ENCODE measurements at places on chromosomes 16 and 17.
A peak's percentile ranks its signal among the peaks of the same experiment; 100 is the strongest.

GRCh38 chr17:48123776-48124388, 16.3 kb downstream of the SNX11 start:
- no peak for DNase-seq

GRCh38 chr17:13352747-13353415, 248.8 kb downstream of the HS3ST3A1 start:
- DNase-seq, result no peak

DNA sequence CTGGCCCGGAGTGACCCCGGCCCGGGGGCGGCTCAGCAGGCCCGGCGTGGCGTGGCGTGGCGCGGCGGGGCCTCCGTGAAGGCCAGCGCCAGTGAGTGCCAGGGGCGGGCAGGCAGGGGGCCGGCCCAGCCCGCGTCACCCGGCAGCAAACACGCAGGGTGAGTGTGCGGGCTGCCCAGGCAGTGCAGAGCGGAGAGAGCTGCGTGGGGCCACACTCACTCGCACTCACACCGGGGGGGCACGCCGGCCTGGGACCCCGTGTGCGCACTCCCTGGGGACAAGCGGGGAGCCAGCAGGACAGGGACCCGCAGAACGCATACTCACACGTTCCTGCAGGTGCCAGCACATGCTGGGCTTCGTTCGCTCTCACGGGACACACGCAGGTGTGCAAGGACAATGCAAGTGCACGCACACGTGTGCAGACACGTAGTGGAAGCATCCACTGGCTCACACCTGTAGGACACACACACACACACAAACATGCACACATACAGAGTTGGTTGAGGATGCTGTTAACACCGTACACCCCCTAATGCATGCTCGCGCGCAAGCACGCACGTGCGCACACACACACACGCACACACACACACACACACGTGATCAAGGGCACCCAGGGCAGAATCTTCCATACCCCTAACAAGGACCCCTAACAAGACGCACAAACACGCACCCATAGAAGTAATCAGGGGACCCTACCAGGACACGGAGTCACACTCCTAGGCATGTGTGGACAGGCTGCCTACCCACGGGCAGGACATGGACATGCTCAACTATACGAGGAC, 7.7 kb downstream of the USP6 start:
- no peak for DNase-seq

- DNase-seq, result no peak
These were observed at the start of gene TSPOAP1 for GRCh38 chr17:58328195-58329034. Gene TSPOAP1, minus strand, starts transcription at chr17:58328795. Its CDS starts 875 bp downstream, at chr17:58327920.

GRCh38 chr16:50248845-50249244, 17.5 kb upstream of the ADCY7 start:
- DNase-seq, result no peak

DNA sequence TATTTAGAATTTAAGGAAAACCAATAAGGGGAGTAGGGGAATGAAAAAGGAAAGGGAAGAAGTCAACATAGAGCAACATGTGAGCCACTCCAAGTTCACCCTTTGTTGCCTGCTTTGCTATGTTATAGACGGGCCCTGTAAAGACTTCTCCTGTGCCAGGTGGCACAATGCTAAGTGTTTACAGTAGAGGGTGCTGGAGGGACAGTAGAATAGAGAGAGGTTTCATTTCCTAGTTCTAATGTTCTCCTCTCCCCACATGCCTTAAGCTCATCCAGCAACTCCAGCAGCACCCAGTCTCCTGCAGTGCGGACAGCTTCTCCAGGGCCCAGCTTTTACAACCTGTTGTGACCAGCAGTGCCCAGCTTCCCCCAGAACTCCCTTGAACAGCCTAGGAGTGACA, 468.0 kb downstream of the HS3ST3B1 start:
- DNase-seq, result no peak

GRCh38 chr16:83953796-83954576, 946 bp downstream of the OSGIN1 start:
- DNase-seq, result no peak

DNA sequence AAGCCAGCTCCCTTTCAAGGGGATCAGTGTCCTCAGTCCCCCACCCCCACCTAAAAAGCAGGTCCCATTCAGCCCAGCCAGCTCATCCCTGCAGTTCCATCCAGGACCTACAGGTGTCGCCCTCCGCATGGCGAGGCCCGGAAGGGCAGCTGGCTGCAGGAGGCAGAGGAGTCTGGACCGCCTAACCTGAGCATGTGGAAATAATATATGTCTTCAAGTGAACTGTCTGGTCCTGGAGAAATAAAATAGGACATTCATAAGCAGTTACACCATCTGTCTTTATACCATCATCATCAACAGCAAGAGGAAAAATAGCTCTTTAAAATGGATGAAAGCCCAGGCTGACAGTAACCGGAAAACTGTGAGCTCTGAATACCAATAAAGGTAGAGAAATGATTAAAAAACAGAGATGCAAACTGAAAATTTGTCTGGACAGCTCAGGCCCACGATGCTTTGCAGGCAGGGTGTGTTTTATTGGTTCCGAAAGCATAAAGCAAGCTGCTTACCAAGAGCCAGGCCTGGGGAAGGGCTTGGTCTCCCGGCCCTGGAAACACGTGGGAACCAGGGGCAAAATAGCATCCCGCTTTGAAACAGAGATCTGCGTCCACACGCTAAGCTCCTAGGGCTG, 215.2 kb downstream of the ZFHX3 start:
- peak; percentile 62 for DNase-seq

- no peak for DNase-seq
These were observed 61.4 kb downstream of the COG7 start for GRCh38 chr16:23391381-23392222.

GRCh38 chr16:79602628-79603014, 2.1 kb upstream of the MAF start:
- DNase-seq, result no peak

GRCh38 chr17:72531729-72532128, 410.9 kb downstream of the SOX9 start:
- DNase-seq, result no peak

DNA sequence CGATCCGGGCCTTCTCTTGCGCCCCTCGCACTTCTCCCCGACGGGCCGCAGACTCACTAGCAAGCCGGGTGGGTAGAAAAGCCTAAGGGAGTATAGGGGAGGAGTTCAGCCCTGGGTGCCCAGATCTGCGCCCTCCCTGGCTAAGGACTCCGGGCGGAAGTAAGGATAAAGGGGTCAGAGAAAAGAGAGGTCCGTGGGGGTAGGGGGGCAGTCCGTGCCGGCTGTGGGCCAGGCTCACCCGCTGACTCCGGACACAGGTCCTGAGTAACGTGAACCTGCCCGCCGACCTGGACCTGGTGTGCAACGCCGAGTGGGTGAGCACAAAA, 1.8 kb downstream of the NAGS start:
- DNase-seq, result no peak

DNA sequence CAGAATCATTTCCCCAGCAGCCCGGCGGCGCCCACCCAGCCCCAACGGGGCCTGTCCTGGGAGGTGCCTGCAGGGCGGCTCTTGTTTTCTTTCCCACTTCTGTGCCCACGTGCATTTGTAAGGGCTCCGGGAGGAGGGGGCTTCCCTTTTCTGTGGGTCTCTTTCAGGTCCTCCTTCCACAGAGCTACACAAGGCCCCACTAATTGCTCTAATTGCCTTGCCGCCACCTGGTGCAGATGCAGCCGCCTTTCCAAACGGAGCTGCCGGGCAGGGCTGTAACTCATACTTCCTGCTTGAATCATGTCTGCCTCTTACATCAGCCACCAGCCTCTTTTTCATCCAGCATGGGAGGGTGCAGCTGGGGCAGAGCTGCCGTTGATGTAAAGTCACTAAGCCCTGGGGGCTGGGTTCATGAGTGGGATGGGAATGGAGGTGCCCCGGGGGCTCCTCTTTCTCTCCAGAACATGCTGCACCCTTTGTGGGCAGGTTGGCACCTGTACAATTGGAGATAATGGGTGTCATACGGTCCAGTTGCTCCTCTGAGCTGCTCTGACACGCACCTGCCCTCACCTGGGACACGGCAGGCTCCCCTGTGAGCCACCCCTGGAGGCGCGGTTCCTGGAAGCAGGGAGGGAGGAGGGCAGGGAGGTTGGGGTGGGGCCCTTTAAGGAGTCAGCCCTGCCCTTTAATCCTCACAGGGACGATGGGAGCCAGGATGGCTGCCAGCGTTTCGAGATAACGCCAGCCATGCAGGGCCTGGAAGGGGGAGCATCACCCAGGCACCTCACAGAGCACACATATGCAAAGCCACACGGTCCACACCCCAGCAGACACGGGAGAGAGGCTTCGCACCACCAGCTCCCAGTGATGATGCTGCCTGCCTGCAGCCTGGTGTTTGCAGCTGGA, 41.1 kb upstream of the KLHDC4 start:
- peak; percentile 23 for DNase-seq

DNA sequence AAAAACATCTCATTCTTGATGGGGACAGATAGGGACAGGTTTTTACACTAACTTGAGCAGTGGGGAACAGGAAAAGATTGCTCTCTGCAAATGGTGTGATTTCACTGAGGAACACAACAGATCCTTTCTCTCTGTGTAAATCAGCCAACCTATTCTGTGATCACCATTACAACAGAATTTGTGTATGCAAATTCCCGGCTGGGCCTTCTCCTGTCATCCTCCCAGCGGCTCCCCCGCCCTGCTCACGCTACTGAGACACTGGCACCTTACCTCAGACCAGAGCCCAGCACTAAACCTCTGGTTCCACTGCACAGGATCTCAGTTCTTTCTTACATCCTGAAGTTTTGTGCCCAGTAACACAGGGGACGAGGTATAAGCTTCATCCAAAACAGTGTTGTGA, 97.0 kb upstream of the FA2H start:
- no peak for DNase-seq

DNA sequence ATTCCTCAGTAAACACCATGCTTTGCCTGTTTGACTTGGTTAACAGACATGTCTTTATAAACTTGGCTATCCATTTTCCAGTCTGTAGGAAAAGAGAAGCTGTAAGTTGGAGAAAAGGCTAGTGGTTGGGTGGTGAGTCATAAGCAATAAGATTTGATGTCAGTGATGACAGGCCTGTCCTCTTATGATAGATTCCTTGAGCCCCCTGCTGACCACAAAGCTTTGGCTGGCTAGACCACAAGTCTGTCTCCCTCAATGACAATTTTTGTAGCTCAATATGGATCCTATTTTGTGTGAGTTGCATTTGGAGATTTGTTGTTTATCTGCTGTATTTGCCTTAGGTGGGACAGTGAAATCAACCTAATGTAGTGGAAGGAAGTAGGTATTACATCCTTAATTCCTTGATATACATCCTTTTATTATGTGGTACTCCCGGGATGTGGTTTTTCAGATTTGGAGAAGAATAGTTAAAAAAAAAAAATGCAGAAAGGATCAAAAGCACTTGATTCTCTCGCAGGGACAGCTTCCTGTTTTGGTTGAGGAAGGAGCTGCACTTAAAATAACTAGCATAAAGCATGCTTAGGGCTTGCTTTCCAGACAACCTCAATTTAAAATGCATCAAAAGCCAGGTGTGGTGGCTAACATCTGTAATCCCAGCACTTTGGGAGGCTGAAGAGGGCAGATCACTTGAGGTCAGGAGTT, 67.4 kb downstream of the SIAH1 start:
- DNase-seq, result no peak

GRCh38 chr17:5042157-5043022, 7.2 kb upstream of the SLC52A1 start:
- no peak for DNase-seq

DNA sequence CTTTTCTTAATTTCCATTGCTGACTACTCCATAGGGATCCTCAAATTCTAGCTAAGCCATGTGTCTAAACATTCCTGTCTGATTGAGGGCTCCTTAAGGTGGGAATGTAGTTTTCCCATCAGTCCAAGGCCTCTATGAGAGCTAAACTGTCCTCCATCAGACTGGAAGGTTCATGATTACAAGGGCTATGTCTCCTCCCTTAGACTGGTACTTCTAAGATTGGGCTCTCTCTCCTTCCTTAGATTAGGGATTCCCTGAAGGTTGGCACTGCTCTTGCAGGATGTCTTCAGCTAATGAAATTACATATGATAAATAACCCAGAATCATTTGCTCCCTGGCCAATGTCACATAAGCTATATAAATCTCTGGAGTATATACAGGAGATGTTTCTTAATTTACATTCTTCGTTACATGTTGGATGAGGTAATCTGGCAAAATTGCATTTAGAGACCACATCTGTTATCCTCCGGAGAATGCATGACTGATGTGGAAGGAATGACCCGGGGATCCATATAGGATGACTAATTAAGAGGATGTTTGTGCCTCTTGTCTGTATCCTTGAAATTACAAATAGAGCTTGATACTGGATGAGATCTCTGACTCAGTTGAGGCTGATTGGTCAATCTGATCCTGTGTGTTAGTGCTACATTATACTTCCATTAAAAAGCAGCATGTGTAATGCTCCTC, 14.2 kb downstream of the B4GALNT2 start:
- DNase-seq, result no peak

DNA sequence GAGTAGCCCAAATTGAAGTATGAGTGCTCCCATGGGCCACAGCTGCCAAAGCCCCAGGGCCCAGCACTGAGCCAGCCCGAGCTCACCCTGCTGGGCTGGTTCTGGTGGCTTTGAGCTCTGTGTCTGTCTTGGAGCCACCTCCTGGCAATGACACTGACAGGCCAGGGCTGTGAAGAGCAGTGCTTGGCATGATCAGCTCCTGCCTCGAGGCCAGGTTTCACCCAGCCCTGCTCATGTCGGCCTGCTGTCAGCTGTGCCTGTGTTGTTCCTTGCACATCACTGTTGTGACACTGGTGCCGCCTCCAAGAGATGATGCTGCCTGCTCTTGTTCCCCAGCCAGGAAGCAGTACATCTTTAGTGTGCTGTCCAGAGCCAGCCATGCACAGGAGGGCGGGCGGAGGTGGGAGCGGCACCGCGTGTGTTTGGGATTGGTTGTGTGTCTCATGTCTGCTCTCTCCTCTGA, 26.0 kb downstream of the PLD6 start:
- DNase-seq, result no peak

GRCh38 chr16:57102888-57103851, 10.8 kb downstream of the CPNE2 start:
- no peak for DNase-seq
